Smooth muscle cell of the pulmonary artery (primary cell): ENCODE measurements at places on chromosomes 2 and 18. TPM values are rescaled to one million over a fixed set of nuclear protein-coding genes. Genes with fewer than 3 reads are reported as not detected.

The NT5C1B gene
- total RNA-seq, result not detected in 2 replicates

The MCFD2 gene
- total RNA-seq, result 316 and 344 TPM in 2 replicates

The CD8B gene
- total RNA-seq, result not detected in 2 replicates

The TMEM169 gene
- total RNA-seq, result 0.26 and 0.83 TPM in 2 replicates

The SPHKAP gene
- 0.13 TPM in 1 of 2 replicates, not detected in the other for total RNA-seq

The HOXD12 gene
- not detected in 2 replicates for total RNA-seq

The SPAST gene
- 20.5 and 21.9 TPM in 2 replicates for total RNA-seq

The TMEM200C gene
- total RNA-seq, result 0.13 and 0.30 TPM in 2 replicates

The IL1B gene
- 2.6 and 11.9 TPM in 2 replicates for total RNA-seq

The CXCR1 gene
- total RNA-seq, result not detected in 2 replicates

The ADAM23 gene
- total RNA-seq, result 14.3 and 28.9 TPM in 2 replicates

The FKBP1B gene
- 6.8 and 7.9 TPM in 2 replicates for total RNA-seq

The RANBP2 gene
- total RNA-seq, result 65.4 and 73.4 TPM in 2 replicates

The SOWAHC gene
- total RNA-seq, result 13.1 and 22.6 TPM in 2 replicates

The ERFE gene
- 0.56 and 4.8 TPM in 2 replicates for total RNA-seq

The ANKRD36 gene
- total RNA-seq, result 26.0 and 48.6 TPM in 2 replicates

The NPPC gene
- 0.07 and 0.96 TPM in 2 replicates for total RNA-seq

The GALNT3 gene
- 1.8 and 6.3 TPM in 2 replicates for total RNA-seq

The HDHD2 gene
- total RNA-seq, result 15.4 and 20.9 TPM in 2 replicates

The MYOM1 gene
- total RNA-seq, result 2.5 and 4.3 TPM in 2 replicates

The FOXD4L1 gene
- total RNA-seq, result 0.13 and 0.17 TPM in 2 replicates

The GKN2 gene
- not detected in 2 replicates for total RNA-seq

The EIF5B gene
- 40.9 and 47.5 TPM in 2 replicates for total RNA-seq

The ARHGEF33 gene
- total RNA-seq, result 0.43 and 0.46 TPM in 2 replicates

The RGPD4 gene
- under 0.01 TPM in 1 of 2 replicates, not detected in the other for total RNA-seq

The MZT2A gene
- total RNA-seq, result 44.2 and 49.3 TPM in 2 replicates

The SDC1 gene
- total RNA-seq, result 3.1 and 44.3 TPM in 2 replicates

The IGFBP2 gene
- 705 and 731 TPM in 2 replicates for total RNA-seq

The SULT1C2 gene
- 0.07 and 0.23 TPM in 2 replicates for total RNA-seq

The NGEF gene
- total RNA-seq, result 1.3 and 5.7 TPM in 2 replicates

The TNFAIP6 gene
- 10.0 and 31.8 TPM in 2 replicates for total RNA-seq

The KIF5C gene
- total RNA-seq, result 0.10 and 0.13 TPM in 2 replicates

The GULP1 gene
- 27.3 and 35.6 TPM in 2 replicates for total RNA-seq

The GDF7 gene
- total RNA-seq, result 0.63 and 1.0 TPM in 2 replicates

The INHA gene
- total RNA-seq, result 0.26 and 0.43 TPM in 2 replicates

The TSHZ1 gene
- 4.2 and 6.1 TPM in 2 replicates for total RNA-seq

The KATNAL2 gene
- total RNA-seq, result 2.2 and 4.1 TPM in 2 replicates

The HOXD3 gene
- total RNA-seq, result 0.26 and 3.2 TPM in 2 replicates

The LBX2 gene
- 0.59 and 4.5 TPM in 2 replicates for total RNA-seq

The DNAJC5G gene
- not detected in 2 replicates for total RNA-seq

The CDKL4 gene
- total RNA-seq, result 0.66 and 0.91 TPM in 2 replicates

The PLGLB1 gene
- total RNA-seq, result 0.33 and 0.40 TPM in 2 replicates

The LYPD6B gene
- total RNA-seq, result 0.10 and 0.20 TPM in 2 replicates

The POTEE gene
- not detected in 2 replicates for total RNA-seq

The MBP gene
- 3.8 and 12.7 TPM in 2 replicates for total RNA-seq

The ADD2 gene
- not detected in 2 replicates for total RNA-seq

The HADHB gene
- total RNA-seq, result 103 and 112 TPM in 2 replicates

The SPTBN1 gene
- total RNA-seq, result 365 and 465 TPM in 2 replicates

The ZNF804A gene
- total RNA-seq, result 0.20 and 1.4 TPM in 2 replicates

The GPC1 gene
- total RNA-seq, result 150 and 191 TPM in 2 replicates

The CDK15 gene
- total RNA-seq, result 0.52 and 1.5 TPM in 2 replicates

The SNED1 gene
- 35.9 and 62.5 TPM in 2 replicates for total RNA-seq

The TMEFF2 gene
- total RNA-seq, result 1.6 and 3.3 TPM in 2 replicates

The LHCGR gene
- not detected in 2 replicates for total RNA-seq

The HSBP1L1 gene
- 3.9 and 4.2 TPM in 2 replicates for total RNA-seq

The SLC5A7 gene
- not detected in 2 replicates for total RNA-seq

The OXER1 gene
- total RNA-seq, result 0.13 TPM in 1 of 2 replicates, not detected in the other
